ENCODE measurements at places on chromosomes 4 and X. TPM values are rescaled to one million over a fixed set of nuclear protein-coding genes. Genes with fewer than 3 reads are reported as not detected.

PNMA5 gene
- 0.15 TPM for total RNA-seq

SPIN2A gene
- total RNA-seq = 1.1 TPM

CCDC120 gene
- total RNA-seq = 6.9 TPM

DNA sequence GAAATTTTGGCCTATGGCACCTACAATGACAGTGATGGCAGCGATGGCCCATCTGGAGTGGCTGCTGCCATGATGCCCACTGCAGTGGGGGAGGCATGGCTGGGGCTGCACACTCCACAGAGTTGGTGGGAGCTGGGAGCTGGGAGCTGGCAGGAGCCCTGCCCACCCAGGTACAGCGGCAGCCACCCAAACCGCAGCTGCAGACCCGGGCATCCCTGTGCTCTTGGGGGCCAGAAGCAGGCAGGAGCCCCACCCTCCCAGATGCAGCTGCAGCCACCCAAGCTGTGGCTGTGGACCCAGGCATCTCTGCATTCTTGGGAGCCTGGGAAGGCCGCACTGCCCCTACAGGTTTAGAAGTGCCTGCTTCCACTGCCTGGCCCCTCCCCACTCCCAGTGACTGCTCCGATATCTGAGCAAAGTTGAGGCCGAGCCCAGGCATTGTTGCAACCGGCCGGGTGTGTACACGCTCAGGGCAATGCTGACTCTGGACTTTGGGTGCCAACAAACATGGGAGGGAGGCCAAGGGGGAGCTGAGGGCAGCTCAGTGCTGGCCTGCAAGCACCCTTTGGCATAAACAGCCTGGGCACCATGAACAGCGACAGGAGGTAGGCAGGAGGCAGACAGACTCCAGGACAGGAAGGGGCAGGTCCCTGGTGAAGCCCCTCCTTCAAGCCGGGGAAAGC is 82.8 kb downstream of the PPP4R3C start:
- H3K27me3 ChIP-seq = no peaks in the 10 kb centered on the region
- H3K36me3 ChIP-seq = no peaks in the 10 kb centered on the region
- no peak overlapping the region for H3K27ac ChIP-seq
- no peak for DNase-seq
- no peaks in the 10 kb centered on the region for H3K4me1 ChIP-seq
- no peak overlapping the region for H3K4me3 ChIP-seq

- DNase-seq = no peak
- H3K4me1 ChIP-seq = peaks cover 20% of the 10 kb centered on the region
- H3K27ac ChIP-seq = no peak overlapping the region
- no peaks in the 10 kb centered on the region for H3K27me3 ChIP-seq
- no peak overlapping the region for H3K4me3 ChIP-seq
Observed at GRCh38 chr4:7060346-7061150, 7.3 kb downstream of the GRPEL1 start.

DNA sequence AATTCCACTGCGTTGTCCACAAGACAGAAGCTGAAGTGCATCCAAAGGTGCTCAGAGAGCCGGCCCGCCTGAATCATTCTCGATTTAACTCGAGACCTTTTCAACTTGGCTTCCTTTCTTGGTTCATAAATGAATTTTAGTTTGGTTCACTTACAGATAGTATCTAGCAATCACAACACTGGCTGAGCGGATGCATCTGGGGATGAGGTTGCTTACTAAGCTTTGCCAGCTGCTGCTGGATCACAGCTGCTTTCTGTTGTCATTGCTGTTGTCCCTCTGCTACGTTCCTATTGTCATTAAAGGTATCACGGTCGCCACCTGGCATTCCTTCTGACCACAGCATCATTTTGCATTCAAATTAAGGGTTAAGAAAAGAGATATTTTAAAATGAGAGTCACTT is 115.5 kb downstream of the NFKB1 start:
- no peak for DNase-seq
- no peak overlapping the region for H3K4me3 ChIP-seq
- H3K36me3 ChIP-seq = peaks cover 54% of the 10 kb centered on the region
- no peaks in the 10 kb centered on the region for H3K27me3 ChIP-seq

- DNase-seq = no peak
- H3K27ac ChIP-seq = no peak overlapping the region
- H3K4me3 ChIP-seq = no peak overlapping the region
Observed at GRCh38 chrX:71632923-71633657, 14.8 kb upstream of the CXCR3 start.

DNA sequence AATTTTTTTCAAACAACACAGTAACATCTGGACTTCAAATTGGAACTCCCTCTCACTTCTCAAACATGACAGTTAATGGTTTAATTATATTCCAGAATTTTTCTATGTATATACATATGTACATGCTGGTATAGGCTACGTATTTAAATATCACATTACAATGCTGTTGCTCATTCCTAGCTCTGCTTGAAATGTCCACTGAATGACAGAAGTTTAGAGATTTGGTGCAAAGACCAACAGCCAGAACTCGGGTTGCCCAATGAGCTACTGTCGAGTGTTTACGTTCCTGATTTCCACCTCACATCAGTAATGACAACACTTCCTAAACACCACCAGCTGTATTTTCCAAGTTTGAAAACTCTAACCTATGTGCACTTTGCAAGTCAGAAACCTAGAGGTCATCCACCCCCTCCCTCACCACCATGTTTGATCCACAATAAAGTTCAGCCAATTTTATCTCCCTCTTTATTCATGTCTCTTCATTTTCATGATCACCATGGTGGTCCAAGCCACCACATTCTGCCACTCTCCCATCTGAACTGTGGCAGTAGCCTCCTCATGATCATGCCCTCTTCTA is 49.3 kb upstream of the RPL34 start:
- peaks cover 3% of the 10 kb centered on the region for H3K27me3 ChIP-seq
- no peak overlapping the region for H3K27ac ChIP-seq
- H3K4me3 ChIP-seq = no peak overlapping the region
- no peak for DNase-seq
- no peaks in the 10 kb centered on the region for H3K36me3 ChIP-seq

All from activated CD8-positive, alpha-beta memory T cell treated with anti-CD3 and anti-CD28 coated beads, Interleukin-2, amount 10 ng/mL, durations not matched to agents 7 days and 5 days (primary cell).